ENCODE measurements at places on chromosomes 11 and 22.
A peak's percentile ranks its signal among the peaks of the same experiment; 100 is the strongest.

DNA sequence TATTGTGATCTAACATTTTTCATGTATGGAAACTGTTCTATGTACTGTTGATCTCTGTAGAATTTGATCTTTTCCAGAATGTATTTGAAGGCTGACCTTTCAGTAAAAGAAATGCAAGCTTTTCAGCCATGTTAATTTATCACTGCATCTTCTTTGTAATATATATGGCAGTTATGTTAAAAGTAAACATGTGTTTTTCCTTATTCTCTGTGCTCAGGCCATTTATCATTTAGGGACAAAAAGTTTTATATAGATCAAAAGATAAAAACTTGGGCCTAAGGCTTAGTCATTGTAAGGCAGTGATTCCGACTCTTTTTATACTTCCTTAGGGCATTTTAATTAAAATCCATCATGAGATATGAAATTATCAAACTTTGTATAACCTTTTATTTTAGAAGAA is 48.7 kb downstream of the KDM2A start:
- ATAC-seq: no peak

- ATAC-seq: no peak
These were observed 23.2 kb downstream of the MEI1 start for GRCh38 chr22:41722496-41722895.

GRCh38 chr11:94469416-94469815 is 24.2 kb downstream of the MRE11 start:
- peak; percentile 96 for ATAC-seq

DNA sequence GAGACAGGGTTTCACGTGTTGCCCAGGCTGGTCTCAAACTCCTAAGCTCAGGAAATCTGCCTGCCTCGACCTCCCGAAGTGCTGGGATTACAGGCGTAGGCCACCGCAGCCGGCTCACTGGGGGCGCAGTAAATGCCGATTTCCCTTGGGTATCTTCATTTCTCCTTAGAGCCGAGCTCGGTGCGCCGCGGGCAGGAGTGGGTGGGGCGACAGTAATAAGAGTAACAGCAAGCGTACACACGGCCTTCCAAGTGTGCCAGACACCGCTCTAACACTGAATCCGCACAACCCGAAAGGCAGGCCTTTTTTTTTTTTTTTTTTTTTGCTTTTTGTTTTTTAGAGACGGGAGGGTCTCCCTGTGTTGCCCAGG is 500 bp upstream of the ADSL start:
- peak; percentile 53 for ATAC-seq

DNA sequence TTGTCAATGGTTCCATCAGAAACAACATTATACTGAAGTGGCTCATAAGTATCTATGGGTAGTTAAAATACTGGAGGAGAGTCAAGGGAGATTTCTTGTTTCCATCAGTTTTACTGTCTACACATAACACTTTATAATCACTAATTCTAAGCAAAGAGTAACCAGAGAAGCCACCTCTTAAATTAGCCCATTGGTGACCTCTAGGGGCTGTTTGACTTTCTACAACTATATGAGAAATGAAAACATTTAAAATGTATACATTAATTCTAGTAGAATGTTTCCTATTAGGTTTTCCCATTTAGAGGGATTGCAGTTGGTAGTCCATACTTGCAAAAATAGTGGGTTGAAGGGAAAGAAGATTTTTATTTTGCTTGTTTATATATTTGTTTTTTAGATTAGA is 504.3 kb downstream of the FAM181B start:
- no peak for ATAC-seq

DNA sequence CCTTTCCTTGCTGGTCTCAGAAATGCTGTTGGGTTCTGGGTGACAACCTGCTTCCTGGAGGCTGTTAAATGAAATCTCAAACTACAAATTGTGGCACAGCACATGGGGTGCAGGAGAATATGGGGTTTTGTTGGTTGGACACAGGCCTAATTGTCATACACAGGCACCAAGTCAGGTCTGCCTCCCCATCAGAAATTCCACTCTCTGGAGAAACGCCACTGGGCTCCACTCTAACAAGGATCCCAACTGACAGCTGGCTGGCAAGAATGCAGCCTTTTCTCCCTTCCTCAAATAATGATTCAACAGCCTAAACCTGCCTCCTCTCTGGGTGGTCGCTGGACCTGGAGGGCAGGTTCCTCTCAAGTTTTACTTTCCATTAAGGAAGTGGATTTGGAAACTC is 177.8 kb upstream of the NARS2 start:
- no peak for ATAC-seq

DNA sequence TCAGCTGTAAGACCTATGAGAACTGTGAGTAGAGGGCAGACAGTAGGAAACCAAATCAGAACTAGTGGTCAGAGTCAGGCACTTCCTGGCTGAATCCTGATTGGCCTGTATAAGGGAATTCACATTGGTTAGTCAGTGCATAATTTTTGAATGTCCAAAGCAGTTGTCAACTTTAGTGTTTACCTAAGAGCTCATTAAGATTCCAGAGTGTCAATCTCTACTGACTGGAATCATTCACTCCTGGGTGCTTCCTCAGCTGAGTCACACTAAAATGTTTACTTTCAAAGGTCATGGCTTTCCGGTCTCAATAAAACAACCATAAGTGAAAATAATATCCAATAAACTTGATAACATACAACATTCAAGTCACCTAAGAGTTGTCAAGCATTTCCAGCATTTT is 306.1 kb downstream of the C11orf87 start:
- ATAC-seq: peak; percentile 92

GRCh38 chr11:110087812-110088534 is 5.2 kb upstream of the ZC3H12C start:
- no peak for ATAC-seq

- peak; percentile 8 for ATAC-seq
These were observed 336.0 kb downstream of the CADM1 start for GRCh38 chr11:115168229-115168671.

DNA sequence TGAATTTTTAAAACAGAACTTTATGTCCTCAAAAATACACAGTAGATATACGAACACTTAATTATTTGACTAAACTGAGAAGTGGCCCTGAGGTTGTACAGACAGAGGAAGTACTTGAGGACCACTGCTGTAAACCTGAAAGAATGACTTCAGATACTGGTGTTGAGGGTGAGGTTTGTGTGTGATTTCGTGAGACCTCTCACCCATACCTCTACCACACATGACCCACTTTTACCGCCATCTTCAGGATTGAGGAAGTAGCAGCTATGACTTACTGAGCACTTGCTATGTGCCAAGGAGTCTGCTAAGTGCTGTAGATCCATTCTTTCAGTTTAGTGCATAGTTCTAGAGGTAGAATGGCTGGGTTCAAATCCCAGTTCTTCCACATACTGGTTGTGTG is 21.9 kb downstream of the MMP13 start:
- no peak for ATAC-seq

DNA sequence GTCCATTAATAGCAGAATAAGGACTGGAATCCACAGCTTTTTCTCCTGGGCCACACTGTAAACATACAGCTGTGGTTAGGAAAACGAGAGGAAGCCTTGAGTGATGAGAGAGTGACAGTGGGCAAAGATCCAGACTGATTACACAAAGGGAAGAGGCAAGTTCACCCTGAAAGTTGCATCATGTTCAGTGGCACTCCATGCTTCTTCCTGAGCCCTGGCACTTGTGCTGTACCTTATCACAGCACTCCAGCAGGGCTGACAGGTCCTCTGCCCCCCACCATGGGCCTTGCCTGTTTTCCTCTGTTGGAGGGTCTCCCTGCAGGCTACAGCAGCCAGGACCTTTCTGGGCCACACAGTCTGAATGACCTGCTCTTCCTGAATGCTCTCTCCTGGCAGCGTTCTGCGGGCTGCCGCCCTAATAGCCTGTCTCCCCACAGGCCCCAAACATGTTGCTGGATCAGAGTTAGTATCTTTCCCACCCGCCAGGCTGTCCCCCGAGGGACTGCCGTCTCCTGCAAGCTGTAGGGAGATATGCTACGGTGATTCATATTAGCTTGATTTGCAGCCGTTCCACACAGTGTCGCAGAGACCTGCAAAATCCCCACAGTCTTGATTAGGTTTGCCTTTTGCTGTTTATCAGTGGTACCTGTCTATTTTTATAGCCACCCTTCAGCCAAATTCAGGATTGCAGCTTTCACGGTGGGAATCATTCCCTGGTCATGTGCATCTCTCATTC is 60.2 kb downstream of the NTM start:
- peak; percentile 28 for ATAC-seq

- no peak for ATAC-seq
These were observed 103.0 kb downstream of the DBX1 start for GRCh38 chr11:20056950-20057943.

DNA sequence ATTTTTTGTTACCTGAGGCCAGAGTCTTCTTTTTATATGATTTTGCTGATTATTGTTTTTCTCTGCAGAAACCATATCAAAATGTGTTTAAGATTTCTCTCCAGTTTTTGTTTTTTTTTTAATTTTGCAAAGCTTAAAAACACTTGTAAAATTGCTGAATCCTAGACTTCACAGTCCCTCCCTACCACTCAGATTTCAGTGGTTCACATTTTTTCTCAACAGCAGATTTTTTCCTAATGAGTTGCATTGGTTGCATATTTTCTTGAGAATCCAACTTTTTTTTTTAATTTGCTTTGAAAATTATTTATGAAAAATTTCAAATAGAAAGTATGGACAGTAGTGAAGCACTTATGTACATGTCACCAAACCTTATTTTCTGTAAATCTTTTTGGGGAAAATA is 5.8 kb downstream of the ARL14EP start:
- no peak for ATAC-seq

- ATAC-seq: no peak
These were observed 424 bp upstream of the ADORA2A start for GRCh38 chr22:24426851-24427499.

Measured in esophagus mucosa (tissue), 1 donor.